ENCODE measurements at places on chromosomes 4 and X.

- H3K4me3 ChIP-seq = no peak overlapping the region
- no peaks in the 10 kb centered on the region for H3K27me3 ChIP-seq
- H3K4me1 ChIP-seq = no peaks in the 10 kb centered on the region
- no peak overlapping the region for H3K27ac ChIP-seq
- no peak for DNase-seq
These were observed 1066.8 kb upstream of the ADGRL3 start for GRCh38 chr4:60133375-60133774.

DNA sequence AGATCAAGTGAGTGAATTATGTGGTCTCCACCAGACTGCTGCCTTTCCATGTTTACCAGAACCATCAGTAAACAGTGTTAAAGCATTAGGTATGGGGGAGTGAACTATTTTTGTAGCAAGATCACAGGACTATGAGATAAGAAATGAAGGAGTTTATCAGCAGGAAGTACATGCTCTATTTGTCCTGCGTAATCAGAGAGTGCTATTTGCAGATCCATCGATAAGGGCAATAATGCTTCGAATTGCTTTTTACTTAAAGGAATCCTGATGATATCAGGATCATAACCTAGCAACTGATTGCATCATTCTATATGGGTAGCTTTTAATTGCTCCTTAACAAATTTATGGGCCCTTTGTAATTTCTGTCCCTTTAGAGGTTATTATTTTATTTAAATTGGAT, 57.1 kb downstream of the RBM46 start:
- DNase-seq = no peak
- no peaks in the 10 kb centered on the region for H3K36me3 ChIP-seq
- H3K27ac ChIP-seq = no peak overlapping the region
- no peaks in the 10 kb centered on the region for H3K27me3 ChIP-seq
- H3K4me1 ChIP-seq = no peaks in the 10 kb centered on the region

DNA sequence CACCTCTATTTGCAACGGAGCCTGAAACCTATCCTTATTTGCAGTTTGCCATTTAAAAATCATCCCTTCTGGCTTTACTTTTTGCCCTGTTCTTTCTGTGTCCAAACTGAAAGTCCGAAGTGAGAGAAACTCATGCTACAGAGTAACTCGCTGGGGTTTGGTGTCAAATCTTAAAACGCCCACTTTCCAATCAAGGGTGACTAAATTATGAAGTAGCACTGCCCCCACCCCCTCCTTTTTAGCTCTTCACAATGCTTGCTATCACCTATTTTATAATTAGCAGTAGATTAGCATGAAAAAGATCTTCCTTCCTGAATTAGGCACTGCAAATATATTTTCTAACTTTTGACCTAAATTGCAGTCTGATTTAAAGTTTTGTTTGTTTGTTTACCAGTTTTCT, 52.5 kb downstream of the VGLL1 start:
- no peak for DNase-seq
- H3K36me3 ChIP-seq = no peaks in the 10 kb centered on the region
- H3K27me3 ChIP-seq = no peaks in the 10 kb centered on the region
- H3K4me3 ChIP-seq = no peak overlapping the region

- H3K36me3 ChIP-seq = no peaks in the 10 kb centered on the region
- H3K27me3 ChIP-seq = no peaks in the 10 kb centered on the region
- H3K27ac ChIP-seq = no peak overlapping the region
- H3K4me3 ChIP-seq = no peak overlapping the region
- H3K4me1 ChIP-seq = no peaks in the 10 kb centered on the region
These were observed 4.2 kb downstream of the ALB start for GRCh38 chr4:73408181-73408867.

GRCh38 chr4:40651280-40651679, 21.6 kb upstream of the RBM47 start:
- H3K27ac ChIP-seq = no peak overlapping the region
- no peaks in the 10 kb centered on the region for H3K36me3 ChIP-seq
- DNase-seq = no peak
- no peak overlapping the region for H3K4me3 ChIP-seq
- no peaks in the 10 kb centered on the region for H3K27me3 ChIP-seq
- no peaks in the 10 kb centered on the region for H3K4me1 ChIP-seq

GRCh38 chrX:52353838-52354237, 15.0 kb upstream of the XAGE2 start:
- no peak for DNase-seq
- H3K36me3 ChIP-seq = no peaks in the 10 kb centered on the region
- no peak overlapping the region for H3K4me3 ChIP-seq
- H3K4me1 ChIP-seq = no peaks in the 10 kb centered on the region
- H3K27me3 ChIP-seq = no peaks in the 10 kb centered on the region
- H3K27ac ChIP-seq = no peak overlapping the region

DNA sequence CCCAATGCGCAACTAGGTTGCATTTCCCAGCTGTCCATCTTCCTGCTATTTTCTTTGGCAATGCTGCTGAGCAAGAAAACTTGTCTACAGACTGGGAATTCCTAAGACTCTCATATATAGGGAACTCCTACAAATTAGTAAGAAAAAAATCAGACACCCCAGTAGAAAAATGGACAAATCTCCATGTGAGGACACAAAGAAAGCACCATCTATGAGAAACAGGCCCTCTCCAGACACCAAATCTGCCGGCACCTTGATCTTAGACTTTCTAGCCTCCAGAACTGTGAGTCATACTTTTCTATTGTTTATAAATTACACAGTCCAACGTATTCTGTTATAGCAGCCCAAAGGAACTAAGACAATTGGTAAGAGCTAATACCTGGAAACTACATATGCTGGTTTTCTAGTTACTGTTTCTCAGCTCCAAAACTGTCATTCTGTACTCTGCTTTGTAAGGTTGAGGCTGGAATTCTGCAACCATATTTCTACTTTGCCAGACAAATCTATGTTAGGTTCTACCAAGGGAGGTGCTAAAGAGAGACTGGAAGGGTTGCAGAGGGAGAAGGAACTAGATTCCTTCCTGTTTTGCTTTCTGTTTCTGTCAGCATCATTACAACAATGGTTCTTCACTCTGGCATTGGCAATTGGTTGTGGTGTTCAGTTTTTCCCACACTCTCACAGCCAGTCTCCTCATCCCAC, 35.7 kb upstream of the FAM241A start:
- no peak overlapping the region for H3K27ac ChIP-seq
- H3K27me3 ChIP-seq = no peaks in the 10 kb centered on the region
- no peaks in the 10 kb centered on the region for H3K36me3 ChIP-seq
- H3K4me1 ChIP-seq = no peaks in the 10 kb centered on the region
- H3K4me3 ChIP-seq = no peak overlapping the region
